ENCODE measurements at places on chromosomes 1 and 21.

DNA sequence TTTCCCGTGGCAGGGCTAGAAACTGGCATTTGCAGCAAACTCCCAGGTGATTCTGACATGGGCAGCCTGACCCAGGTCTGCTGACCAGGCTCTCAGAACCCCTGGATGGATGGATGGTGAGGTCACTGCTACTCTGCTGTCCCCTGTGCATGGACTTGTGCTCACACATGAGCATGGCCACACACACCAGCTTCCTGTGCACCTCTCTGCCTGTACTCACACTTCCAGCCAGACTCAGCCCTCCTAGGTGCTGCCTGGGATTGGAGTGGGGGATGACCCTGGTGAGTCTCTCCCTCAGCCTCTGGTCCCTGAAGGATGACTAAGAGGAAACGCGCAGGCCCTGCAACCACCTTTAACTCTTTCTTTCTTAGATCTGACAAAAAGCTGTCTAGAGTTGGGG is 361.1 kb downstream of the HHAT start:
- DNase-seq = no peak

GRCh38 chr1:36913016-36913415 is 121.3 kb downstream of the GRIK3 start:
- DNase-seq = no peak

DNA sequence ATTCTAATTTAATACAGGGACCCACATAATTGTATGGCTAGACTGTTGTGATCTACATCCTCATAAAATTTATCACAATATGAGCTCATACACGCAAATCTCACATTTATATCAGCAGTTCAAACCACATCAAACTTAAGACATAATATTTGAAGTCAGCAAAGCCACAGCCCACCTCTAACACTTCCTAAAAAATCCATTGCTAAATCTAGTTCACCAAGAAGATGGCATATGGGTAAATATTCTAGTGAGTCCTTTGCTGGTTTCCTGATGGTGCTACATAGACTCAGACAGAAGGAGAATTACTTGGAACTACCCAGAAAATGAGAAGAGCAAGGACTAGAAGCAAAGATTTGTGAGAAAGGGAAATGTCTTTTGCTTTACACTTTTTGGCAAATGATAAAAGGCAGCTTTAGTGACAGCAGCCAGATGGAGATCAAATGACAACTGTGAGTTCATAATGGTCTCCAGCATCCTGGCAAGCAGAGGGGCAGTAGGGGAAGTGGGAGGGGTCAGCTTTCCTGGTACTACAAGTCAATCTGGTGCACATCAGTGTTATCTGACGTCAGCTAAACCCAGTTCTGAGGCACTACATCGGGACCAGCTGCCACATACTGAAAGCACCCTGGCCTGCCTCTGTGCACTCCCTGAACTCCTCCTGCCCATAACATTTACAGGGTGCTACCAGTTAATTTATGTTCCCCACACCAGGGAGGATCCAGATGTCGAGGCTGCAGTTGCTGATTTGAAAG is 10.6 kb upstream of the GADD45A start:
- peak; percentile 34 for DNase-seq

DNA sequence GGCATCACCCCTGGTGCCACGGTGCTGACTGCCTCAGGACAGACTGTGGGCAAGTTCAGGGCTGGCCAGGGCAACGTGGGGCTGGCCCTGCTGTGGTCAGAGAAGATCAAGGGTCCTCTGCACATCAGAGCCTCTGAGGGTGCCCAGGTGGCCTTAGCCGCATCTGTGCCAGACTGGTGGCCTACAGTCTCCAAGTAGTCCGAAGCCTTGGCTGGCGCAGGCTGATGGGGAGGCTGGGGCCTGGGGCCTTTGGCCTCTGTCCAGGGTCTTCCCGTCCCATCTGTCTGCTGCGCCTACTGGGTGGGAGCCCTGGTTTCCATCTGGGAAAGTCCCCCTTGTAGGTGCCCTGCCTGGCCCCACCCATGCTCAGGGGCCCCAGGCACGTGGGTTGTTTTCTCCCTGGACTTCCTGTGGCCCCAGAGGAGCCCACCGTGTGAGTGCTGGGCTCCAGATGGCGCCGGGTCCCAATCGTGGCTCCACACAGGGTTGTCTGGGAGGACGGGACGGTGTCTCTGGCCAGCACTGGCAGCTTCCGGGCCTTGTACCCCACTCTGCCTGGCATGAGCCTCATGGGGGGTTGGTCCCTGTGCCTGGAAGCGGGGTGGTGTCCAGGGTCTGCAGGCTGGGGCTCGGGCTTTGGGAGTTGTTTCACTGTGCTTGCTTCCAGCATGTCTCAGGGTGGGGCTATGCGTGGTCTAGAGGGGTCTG is 9.9 kb downstream of the IBA57 start:
- no peak for DNase-seq

DNA sequence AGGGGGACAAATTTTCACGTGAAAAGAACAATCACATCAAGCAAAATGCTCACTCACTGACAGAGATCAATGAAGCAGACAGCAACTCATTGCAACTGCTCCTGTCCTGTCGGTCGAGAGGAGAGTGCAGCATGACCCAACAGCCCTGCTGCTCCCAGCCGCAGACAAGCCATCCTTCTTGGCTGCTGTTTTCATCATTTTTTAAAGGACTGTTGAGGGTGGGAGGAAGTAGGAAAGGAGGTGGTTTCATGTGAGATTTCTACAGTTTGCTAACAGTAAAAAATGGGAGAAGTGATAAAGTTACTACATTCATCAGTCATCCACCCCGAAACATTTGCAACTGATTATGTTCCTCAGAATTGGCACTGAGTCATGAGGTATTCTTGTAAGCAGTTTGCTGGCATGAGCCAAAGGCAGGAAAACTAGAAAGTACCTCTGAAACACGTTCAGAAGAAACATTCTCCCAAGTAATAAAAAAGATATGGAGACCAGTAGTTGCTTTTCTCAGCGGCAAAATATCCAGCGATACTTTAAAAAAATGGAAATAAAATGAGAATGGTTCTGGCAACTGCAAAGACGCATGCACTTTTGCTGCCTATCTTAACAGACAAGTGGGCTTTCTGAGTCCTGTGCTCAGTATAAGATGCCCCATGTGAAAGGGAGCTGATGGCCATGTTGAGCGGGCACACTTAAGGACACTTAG is 72.0 kb upstream of the CLDN14 start:
- no peak for DNase-seq

DNA sequence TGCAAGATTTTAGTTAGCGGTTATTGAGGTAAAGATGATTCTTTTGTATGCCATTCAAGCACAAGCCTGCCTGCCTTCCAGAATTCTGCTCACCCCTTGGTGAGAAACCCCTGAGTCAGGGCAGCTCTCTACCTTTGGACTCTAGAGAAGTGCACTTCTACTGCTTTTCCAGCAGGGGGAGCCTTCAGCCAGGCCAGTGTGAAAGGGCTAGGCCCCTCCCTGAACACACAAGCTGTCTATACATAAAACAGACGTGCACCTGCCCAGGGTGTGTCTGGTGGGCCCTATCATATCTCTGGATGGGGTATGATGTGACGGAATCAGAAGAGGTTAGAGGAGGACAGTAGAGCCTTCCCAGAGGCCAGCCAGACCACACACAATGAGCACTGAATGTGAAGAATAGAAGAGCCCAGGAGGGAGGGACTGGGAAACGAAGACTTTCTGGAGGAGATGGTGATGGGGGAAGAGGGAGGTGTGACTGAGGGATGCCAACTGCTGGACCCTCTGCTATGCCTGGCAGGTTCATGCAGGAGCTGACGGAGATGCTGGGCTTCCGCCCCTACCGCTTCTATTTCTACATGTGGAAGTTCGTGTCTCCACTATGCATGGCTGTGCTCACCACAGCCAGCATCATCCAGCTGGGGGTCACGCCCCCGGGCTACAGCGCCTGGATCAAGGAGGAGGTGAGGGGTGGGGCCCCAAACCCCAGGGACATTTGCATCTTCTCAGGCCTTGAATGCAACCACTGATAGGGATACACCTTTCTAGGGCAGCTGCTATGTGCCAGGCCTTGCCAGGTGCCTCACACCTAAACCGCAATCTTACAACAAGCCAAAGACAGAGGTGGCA is 13.0 kb upstream of the KCNC4 start:
- DNase-seq = peak; percentile 29

DNA sequence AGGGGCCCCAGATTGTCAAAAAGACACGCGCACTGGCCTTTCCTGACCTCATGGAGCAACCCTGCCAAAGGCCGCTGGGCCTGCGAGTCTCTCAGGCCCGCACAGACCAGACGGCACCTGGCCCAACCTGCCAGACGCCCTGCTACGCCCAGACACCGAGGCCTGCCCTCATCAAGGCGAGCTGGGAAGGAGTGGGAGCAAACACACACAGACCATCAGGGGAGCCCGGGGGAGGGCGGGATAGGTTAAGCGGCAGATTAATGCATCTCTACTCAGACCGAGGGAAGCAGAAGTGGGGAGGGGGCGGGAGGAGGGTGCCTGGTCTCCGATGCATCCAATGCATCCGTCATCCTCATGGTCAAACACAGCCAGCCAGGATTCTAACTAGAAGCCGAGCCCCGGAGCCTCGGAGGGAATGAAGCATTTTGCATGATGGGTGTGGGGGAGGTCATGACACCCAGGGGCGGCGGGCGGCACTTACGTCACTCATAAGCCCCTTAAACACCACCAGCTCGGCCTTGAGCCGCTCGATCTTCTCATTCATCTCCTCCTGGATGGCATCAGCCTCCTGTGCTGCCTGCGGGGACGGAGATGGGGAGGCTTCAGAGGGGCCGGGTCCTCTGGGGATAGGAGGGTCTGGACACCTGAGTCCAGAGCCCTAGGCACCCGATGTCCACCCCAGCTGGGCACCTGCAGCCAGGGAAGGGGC is 17.0 kb upstream of the ALDH4A1 start:
- DNase-seq = no peak

DNA sequence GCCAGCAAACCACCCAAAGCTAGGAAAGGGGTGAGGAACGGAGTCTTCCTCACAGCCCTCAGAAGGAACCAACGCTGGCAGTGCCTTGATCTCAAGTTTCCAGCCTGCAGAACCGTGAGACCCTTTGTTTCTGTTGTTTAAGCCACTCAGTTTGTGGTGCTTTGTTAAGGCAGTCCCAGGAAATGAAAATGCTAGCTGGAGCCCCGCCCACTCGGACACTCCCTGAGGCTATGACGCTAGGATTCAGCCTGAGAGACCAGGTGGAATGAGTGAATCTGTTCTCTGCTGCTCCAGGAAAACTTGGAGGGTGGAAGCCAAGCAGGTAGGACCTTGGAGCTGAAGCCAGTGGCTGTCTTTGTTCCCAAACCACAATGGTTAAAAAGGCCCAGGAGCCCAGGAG is 196.5 kb upstream of the POU3F1 start:
- DNase-seq = no peak

- no peak for DNase-seq
Observed at GRCh38 chr1:182299728-182300616, 91.6 kb downstream of the GLUL start.

DNA sequence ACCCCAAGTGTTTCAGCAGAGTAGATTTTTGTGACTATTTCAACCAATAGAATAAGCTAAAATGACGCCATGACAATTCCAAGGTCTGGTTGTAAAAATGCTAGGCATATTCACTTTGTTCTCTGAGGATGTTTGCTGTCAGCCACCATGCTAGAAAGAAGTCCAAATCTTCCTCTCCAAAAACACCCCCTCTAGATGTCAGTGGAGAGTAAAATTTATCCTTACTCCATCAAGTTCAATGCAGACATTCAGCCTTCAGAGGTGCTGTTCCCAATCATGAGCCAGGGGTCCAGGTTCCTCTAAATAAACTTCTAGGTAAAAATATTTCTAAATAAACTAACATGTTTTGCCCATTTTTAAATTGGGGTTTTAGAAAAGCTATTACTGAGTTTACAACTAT is 395.4 kb upstream of the ADAMTS5 start:
- DNase-seq = no peak

DNA sequence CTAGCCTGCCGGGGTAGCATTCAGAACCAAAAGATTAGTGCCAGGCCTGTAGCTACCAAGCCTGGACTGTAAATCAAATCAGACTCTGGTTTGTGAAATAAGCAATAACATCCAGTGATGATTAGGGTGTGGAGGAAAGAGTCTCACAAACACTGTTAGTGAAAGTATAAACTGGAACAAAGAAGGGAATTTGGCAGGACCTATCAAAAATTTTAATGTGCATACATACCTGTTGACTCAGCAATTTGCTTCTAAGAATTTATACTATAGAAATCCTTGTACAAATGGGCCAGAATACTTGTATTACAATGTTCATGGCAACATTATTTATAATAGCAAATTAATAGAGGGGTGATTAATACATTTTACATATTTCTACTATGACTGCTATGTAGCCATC is 109.8 kb upstream of the WARS2 start:
- DNase-seq = no peak

GRCh38 chr1:205748403-205749233 is 1.4 kb downstream of the NUCKS1 start:
- peak; percentile 5 for DNase-seq

- DNase-seq = no peak
Observed at GRCh38 chr1:204830747-204831146, 39.9 kb upstream of the NFASC start.

GRCh38 chr1:7008975-7009740 is 223.9 kb downstream of the CAMTA1 start:
- DNase-seq = no peak

- peak; percentile 16 for DNase-seq
Observed at GRCh38 chr1:161071886-161072371, 2.2 kb upstream of the ARHGAP30 start.

GRCh38 chr1:25146451-25146855 is 85.8 kb downstream of the SYF2 start:
- DNase-seq = no peak

DNA sequence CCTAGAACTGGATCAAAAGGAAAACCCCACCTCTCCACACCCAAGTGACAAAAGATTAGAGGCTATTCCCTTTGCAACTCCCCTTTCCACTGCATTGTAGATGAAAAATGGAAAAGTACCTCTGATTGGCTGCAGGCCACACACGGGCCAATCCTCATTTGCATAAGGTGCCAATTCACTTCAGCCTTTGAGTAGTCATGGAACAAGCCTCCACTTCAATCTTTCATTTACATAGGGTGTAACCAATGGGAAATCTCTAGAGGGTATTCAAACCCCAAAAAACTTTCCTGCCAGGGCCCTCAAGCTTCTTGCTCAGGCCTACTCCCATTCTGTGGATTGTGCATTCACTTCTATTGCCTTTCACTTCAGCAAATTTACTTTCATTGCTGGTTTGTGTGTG is 122.3 kb upstream of the KCND3 start:
- DNase-seq = no peak

DNA sequence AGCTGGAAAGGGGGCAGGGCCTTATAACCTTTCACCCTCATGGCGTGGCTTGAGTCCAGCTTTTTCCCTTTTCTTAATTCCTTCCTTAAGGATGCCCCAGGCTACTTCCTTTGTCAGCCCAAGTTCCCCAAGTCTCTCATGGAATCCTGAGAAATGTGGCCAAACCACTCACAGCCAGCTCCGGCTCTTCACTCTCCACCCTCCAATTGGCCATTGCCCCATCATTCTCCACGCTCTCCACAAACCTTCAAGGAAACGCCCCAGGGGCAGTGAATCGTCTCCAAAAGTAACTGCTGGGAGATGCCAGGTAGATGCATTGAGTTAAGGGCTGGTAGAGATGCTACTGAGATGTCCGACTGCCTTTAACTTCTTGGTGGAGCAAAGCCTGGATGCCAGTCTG is 113.5 kb upstream of the CD34 start:
- DNase-seq = no peak

- DNase-seq = no peak
Observed at GRCh38 chr1:64111787-64112186, 91.6 kb upstream of the UBE2U start.

GRCh38 chr1:58717979-58718378 is 18.1 kb upstream of the MYSM1 start:
- DNase-seq = no peak

GRCh38 chr21:43269440-43269839 is 100.6 kb downstream of the CRYAA start:
- DNase-seq = peak; percentile 12

- DNase-seq = no peak
Observed at GRCh38 chr1:19413999-19414398, 71.3 kb downstream of the CAPZB start.

Data from T follicular helper cell (primary cell).